Osteoblast (primary cell): ENCODE measurements at places on chromosomes 1 and 21.

DNA sequence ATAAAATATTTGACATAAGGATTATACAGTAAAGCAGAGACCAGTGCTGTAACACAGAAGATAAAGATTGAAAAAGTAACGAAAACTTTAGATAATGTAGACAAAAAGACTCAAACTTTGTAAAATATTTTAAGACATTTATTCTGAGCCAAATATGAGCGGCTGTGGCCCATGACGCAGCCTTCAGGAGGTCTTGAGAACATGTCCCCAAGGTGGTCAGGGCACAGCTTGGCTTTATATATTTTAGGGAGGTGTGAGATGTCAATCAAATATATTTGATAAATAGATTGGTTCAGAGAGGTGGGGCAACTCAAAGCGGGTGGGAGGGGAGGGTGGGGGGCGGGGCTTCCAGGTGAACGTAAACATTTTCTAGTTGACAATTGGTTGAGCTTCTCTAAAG, 81.2 kb downstream of the WDR4 start:
- peak; percentile 9 for DNase-seq

DNA sequence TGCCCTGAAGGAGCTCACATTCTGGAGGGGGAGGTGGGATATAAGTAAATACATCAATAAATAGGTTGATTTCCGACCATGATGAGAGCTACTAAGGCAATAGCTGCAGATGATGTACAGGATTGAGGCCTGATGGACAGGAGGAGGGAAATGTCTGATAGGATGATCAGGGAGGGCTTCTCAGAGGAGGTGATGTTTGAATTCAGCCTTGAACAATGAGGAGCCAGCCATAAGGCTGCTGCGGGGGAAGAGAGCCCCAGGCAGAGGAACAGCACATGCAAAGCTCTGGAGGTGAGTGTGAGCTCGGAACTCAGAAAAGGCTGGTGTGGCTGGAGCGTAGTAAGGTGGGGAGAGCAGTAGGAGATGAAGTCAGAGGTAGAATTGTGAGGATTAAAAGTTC, 411.7 kb downstream of the PTPRU start:
- no peak for DNase-seq

DNA sequence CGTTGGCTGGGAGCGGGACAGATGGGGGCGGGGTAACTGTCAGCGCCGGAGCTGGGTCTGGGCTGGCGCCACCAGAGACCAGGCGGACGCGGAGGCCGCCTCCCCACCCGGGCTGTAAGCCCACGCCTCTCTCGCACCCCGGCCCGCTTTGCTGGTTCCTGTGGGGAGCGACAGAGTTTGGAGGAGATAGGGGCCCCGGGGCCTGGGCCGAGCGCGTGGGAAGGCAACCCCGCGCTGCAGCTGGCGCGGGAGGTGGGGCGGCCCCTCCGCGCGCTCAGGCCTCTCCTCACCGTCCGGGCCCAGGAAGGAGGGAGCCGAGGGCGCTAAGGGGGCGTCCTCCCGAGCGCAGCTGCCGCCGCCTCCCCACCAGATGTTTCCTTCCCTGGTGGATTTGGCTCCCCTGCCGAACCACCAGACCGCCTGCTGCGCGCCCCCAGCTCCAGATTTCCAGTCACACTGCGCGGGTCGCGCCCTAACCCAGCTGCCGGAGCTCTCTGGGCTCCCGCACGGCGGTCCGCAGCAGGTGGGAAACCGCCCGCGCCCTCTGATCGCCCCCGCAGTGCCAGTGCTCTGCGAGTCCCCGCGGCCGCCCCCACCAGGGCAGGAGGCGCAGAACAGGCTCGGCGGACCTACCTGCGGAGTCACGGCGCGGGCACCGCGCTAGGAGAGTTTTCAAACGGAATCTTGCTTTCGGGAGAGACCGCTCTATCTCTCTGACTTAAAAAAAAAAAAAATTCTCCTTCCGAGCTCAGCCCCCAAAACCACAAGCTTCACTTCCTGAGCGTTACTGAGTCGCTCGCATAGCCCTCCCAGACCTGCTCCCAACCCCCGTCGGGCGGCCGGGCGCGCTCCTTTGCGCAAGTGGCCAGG, 1.1 kb downstream of the GFI1 start:
- peak; percentile 89 for DNase-seq

DNA sequence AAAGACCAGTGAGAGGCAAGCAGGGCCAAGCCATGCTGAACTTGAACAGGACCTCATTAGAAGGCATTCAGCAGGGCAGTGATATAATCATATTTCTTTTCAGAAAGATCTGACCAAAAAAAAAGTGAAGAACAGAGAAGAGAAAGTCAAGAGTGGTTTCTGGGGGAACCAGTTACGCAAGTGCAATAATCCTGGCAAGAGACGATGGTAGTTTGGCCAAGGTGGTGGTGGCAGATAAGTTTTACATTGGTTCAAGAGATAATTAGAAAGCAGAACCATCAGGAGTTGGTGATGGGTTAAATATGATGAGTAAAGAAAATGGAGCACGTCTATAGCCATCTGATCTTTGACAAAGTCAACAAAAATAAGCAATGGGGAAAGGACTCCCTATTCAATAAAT, 54.3 kb downstream of the ZSWIM5 start:
- no peak for DNase-seq

- DNase-seq = no peak
These were observed 4.6 kb downstream of the SPATC1L start for GRCh38 chr21:46179708-46180078.
